Left renal cortex interstitium (tissue), 4 donors: ENCODE measurements at places on chromosomes 7 and 10.

DNA sequence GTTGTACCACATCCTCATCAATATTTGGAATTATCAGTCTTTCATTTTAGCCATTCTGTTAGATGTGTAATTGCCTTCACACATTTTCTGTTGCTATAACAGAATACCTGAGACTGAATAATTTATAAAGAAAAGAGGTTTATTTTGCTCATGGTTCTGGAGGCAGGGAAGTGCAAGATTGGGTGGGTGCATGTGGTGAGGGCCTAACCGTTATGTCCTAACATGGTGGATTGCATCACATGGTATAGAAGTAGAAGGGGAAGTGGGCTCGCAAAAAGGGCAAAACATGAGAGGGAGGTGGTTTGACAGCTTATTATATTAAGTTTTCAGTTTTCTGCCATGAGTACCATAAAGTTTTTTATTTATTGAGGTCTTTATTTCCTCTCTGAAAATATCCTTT, 452.0 kb downstream of the ARL4A start:
- DNase-seq: no peak

DNA sequence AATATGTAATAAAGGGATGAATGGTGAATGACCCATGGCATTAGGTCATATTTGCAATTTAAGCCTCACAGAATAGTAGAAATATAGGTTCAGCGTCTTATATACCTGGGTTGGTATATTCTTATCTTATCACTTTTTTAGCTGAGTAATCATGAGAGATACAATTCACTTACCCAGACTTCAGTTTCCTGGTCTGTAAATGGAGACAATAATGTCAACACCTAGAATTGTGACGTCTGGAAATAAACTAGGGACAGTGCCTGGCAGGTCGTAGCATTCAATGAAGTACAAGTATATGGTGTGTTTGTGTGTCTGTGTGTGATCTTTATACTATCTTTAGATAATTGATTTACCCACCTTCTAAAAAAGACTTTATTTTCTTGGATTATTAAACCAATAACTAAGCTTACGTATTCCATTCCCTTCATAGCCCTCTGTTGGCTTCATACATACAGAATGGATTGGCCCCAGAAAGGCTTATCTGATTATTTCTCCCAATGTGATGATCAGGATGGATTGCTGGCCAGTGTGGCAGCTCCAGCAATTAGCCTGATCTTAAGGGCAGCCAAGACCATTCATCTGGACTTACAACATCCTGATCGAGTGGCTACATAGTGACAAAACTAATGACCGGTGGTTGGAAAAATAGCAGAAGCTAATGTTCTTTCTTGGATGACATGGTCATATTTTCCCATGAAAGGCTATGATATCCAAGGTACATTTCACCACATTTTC, 121.2 kb upstream of the NPVF start:
- DNase-seq: no peak

GRCh38 chr10:78028438-78029268, 662 bp downstream of the POLR3A start:
- no peak for DNase-seq

DNA sequence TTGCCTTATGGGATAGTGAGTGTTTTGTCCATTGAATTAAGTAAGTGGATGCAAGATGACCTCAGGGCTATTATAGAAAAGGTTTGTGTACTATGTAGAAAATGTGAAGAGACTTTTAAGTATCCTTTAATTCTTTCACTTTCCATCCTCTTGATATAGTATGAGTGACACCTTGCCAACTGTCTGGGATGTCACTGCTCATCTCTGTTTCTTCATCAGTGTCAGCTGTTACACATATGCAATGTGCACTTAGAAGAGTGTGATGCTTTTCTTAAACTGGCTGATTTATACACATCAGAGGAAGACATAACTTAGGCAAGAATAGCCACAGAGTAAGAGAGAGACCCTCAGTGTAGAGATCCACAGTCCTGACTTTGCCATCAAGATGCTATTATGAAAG, 8.7 kb upstream of the ACTA2 start:
- no peak for DNase-seq

GRCh38 chr10:70174058-70174741, 3.9 kb upstream of the SAR1A start:
- DNase-seq: no peak

DNA sequence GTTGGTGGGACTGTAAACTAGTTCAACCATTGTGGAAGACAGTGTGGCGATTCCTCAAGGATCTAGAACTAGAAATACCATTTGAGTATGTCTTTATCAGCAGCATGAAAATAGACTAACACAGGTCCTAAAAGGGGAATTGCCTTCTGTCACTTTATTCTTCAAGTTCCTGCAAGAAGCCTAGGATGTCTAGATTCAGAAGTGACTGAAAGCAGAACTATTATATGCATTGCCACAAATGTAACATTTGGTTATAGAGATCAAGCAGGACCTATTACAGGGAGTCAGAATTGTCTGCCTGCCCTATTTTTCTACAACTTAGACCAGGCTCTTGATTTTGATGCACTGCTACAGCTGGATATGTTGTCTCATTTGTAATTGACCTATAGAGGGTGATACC, 364.7 kb downstream of the SORCS1 start:
- DNase-seq: no peak

DNA sequence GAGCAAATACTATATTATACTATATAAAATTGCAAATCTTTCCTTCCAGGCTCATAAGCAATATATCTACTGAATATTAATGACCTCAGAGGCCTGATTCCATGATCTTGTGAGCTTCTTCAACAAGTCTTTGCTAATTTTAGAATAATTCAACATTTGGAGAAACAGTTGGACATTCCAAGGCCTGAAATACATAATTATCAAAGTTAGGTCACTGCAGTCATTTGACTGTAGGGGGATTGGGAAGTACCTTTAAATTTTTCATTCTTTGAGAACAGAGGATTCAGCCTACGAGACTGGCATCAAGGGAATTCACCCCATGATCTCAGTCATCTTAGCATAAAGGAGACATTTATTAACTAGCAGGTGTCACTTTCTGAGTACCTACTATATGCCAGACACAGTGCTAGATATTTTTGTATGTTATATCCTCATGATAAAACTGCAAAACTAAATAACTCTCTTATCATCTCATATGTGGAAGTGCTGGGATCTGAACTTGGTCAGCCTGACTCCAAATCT, 85.4 kb downstream of the DOCK4 start:
- no peak for DNase-seq

DNA sequence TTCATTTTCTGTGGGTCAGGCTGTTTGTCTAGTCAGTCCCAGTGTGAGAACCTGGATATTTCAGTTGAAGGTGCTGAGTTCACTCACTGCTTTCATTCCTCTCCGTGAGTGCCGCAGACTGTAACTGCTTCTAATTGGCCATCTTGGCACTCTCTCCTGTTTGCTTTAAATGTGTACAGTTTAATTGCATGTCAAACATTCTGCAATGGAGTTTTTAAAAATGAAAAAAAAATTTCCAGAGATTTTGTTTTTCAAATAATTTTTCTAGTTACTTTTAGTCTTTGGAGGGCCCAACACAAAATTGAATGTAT, 87.8 kb downstream of the CCSER2 start:
- no peak for DNase-seq

DNA sequence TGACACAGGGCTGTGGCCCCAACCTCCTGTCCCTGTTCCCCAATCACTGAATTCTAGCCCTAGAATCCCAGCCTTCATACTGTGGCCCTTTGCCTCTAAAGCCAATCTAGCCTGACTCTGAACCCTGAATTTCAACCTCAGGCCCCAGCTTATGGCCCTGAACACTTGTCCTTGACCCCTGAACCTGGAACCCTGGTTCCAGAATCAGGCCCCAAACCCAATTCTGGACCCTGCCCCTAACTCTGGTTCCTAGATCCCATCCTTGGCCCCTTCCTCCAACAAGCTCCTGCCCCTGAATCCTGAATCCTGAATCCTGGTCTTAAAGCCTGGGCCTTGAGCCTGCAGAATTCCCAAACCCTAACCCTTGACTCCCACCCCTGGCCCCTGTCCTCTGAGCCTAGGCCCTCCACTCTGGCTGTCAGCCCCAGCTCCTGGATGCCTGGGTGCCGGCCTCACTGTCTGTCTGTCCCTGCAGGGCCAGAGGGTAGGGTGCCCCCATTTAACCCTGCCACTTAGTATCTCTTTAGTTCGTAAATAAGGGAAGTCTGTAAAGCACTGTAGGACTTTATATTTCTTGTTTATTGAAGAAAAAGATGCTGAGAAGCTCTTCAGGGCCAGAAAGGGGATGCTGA, 1.3 kb downstream of the INPP5A start:
- no peak for DNase-seq

DNA sequence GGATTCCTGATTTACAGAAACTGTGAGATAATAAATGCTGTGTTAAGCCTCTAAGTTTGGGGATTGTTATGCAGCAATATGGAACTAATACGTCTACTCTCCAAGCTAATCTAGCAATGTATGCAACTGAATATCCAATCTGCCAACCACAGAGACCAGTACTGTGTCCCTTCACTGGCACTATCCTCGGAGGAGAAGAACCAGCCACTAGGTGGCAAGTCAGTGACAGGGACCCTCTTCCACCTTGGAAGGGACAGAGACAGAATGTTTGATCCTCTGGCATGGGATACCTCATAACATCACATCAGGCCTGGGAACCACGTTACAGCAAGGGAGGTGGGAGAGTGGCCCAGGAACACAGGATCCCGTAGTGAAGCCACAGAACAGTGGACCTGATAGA, 96.4 kb downstream of the CREM start:
- no peak for DNase-seq

DNA sequence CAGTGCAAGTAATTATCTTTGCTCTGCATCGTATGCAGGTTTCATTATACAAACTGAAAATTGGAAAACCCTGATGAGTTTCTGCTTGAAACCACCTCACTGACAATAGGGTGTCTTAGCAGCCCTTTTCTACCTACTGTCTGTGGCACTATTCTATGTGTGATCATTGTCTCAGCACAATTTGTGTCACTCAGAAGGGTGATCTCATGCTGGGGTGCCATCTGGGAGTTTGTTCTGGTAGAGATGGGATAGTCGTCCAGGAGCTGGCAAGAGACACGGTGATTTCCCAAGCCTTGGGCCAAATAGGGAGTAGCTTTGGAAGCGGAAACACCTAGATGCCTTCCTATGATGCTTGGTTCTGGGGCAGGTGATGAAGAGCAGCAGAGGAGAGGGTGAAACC, 186.3 kb downstream of the FRMD4A start:
- DNase-seq: no peak

DNA sequence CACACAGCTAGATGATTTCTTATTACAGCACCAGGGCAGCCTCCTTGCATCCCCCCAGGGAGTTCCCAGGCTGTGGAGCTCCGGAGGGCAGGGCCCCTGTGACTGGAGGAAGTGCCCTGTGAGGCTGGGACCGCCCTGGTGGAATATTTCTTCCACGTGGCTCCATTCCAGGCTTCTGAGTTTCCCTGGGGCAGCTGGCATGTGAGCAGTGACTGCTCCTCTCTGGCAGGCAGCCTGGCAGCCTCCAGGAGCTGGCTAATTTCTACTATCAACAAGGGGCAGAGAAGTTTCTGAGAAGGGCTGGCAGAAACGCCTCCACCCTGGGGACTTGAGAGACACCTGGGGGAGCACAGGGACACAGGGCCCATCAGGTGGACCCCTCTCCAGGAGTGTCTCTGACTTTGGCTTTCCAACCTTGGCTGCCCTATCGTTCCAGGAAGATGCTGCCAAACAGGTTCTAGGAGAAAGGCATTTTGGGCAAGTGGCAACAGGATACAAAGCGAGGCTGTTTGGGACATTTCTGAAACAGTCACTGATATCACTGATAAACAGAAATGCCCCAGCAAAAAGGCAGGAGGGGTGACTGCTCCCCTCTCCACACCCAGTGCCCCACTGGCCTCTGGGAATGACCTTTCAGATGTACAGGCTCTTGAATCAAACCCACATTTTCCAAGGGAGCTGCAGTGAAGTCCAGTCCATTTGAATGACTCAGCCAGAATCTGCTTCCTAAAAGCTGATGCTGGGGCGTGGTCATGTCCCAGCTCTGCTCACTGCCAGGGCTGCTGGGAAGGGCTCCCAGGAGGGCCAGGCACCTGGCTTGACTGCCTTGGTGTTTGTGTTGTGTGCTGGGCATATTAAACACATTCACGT, 16.1 kb downstream of the MYOF start:
- no peak for DNase-seq

- no peak for DNase-seq
These were observed 121.7 kb downstream of the DOCK4 start for GRCh38 chr7:112084520-112084971.

DNA sequence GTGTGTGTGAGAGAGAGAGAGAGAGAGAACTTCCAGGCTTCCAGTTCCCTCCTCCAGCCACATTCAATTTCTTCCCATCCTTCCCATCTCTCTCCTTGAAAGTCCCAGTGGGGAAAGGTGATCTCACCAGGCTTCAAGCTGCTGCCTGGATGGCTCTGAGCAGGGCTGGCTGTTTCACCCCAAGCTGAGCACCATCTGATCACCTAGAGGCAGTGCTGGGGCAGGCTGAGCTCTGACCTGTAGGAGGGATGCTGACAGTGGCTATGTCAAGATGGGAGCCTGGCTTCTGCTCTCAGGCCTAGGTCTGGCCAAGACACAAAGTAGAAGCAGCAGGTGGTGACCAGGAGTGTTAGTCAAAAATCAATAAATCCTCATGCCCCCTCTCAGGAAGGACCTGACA, 370.8 kb downstream of the PLXNA4 start:
- DNase-seq: no peak

DNA sequence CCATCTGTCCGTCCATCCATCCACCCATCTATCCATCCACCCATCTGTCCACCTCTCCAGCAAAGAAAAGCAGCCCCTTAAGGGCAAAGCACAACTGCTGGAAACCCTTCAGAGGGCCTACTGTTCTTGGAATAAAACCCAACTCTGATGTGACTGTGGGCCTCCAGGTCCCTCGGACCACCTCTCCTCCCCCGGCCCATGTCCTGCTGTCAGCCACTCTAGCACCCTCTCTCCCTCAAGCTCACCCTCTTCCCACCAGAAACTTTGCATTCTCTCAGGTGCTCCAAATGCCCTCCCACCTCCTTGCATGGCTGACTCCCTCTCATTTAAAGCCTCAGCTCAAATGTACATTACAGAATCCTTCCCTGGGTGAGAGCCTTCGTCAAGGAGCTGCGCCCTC, 110.3 kb downstream of the ARHGAP22 start:
- no peak for DNase-seq

GRCh38 chr7:118072893-118073674, 110.9 kb upstream of the LSM8 start:
- no peak for DNase-seq

DNA sequence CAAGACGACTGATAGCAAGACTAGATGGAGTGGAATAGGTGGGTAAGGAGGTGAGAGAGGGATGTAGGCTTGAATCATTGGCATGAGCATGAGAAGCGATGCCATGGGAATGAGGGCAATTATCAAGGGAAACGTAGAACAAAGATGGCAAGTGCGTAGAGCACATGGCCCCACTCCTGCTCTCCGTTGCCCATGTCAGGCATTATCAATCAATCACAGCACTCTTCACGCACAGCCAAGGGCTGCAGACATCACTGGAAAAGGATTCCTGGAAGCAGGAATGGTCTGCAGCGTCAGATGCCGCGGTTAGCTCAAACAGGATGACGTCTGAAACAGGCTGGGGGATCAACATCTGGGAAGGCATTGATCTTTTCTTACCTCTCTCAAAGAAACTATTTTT, 25.6 kb upstream of the GALNTL5 start:
- DNase-seq: no peak
